ENCODE measurements at places on chromosomes 1 and 21. TPM values are rescaled to one million over a fixed set of nuclear protein-coding genes. Genes with fewer than 3 reads are reported as not detected.

Gene DAB1
- total RNA-seq, result 26.6 TPM

Gene DRAM2
- 51.6 TPM for total RNA-seq

Gene SPATA6
- 3.6 TPM for total RNA-seq

Gene EPHA10
- not detected for total RNA-seq

Gene RGS7
- not detected for total RNA-seq

Gene S100A2
- not detected for total RNA-seq

Gene ARHGEF16
- total RNA-seq, result 7.2 TPM

Gene C1QA
- not detected for total RNA-seq

Gene MMP23B
- 30.0 TPM for total RNA-seq

Gene BCAN
- total RNA-seq, result 1.2 TPM

Gene NT5C1A
- total RNA-seq, result 1.8 TPM

Gene OR2L13
- not detected for total RNA-seq

Gene AADACL4
- not detected for total RNA-seq

Gene SYNC
- 4.5 TPM for total RNA-seq

Gene ACTL8
- 0.28 TPM for total RNA-seq

Gene KPRP
- not detected for total RNA-seq

Gene MPZ
- total RNA-seq, result 0.35 TPM

Gene PROX1
- total RNA-seq, result 28.7 TPM

Gene PODN
- 6.5 TPM for total RNA-seq

Gene WNT9A
- 1.4 TPM for total RNA-seq

Gene DEPDC1
- total RNA-seq, result 37.6 TPM

Gene DYNLT5
- total RNA-seq, result 13.2 TPM

Gene CCDC27
- total RNA-seq, result 0.09 TPM

Gene AMIGO1
- 11.2 TPM for total RNA-seq

Gene CD1B
- not detected for total RNA-seq

Gene FAM78B
- 0.32 TPM for total RNA-seq

Gene NKAIN1
- total RNA-seq, result 1.9 TPM

Gene RNU1-3
- total RNA-seq, result under 0.01 TPM

Gene HSPA6
- total RNA-seq, result not detected

Gene LRRC38
- total RNA-seq, result not detected

Gene WDR47
- 6.9 TPM for total RNA-seq

Gene TFF2
- total RNA-seq, result not detected

Gene FBLIM1
- total RNA-seq, result 141 TPM

Gene ETNK2
- 24.7 TPM for total RNA-seq

Gene PLD5
- total RNA-seq, result 0.03 TPM

Gene CNN3
- total RNA-seq, result 108 TPM

Gene CYP4Z1
- not detected for total RNA-seq

Gene NUP210L
- total RNA-seq, result 0.18 TPM

Gene CELA3B
- total RNA-seq, result not detected

Gene LINGO4
- not detected for total RNA-seq

Gene TSPAN2
- 26.6 TPM for total RNA-seq

Gene SPATA45
- 2.9 TPM for total RNA-seq

Gene OPN3
- total RNA-seq, result 23.5 TPM

Gene TLCD4
- total RNA-seq, result 7.6 TPM

Gene IFNLR1
- total RNA-seq, result 3.5 TPM

Gene PPFIA4
- total RNA-seq, result 215 TPM

Gene CELA2A
- not detected for total RNA-seq

Gene AIRE
- 0.45 TPM for total RNA-seq

Gene PLA2G5
- not detected for total RNA-seq

Gene CELA2B
- not detected for total RNA-seq
